ENCODE measurements at places on chromosomes 1 and 21.

- DNase-seq: peak; percentile 66
Observed at GRCh38 chr1:230940848-230941247, 37.8 kb downstream of the TTC13 start.

- no peak for DNase-seq
Observed at GRCh38 chr21:36565540-36565939, 85.6 kb upstream of the CLDN14 start.

GRCh38 chr1:93702828-93703183 is 21.2 kb upstream of the BCAR3 start:
- DNase-seq: no peak

DNA sequence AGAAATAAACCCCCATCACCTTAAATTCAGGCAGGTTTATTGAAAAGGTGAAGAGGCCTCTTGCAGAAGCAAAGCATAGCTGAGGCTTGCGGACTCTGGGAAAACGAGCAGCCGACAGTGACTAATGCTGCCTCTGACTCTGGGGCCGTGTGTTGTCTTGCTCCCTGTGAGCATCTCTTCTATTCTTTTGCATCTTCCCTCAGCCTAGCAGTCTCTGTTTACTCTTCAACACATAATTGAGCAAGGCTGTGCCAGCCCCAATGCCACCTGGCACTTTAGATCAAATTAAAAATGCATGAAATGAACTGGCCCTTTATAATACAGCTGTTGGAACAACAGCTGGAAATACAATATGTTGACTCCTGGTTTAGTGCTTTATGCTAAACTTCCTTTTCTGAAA is 18.4 kb upstream of the REG4 start:
- no peak for DNase-seq

- DNase-seq: peak; percentile 90
Observed at GRCh38 chr1:234970731-234971476, 157.7 kb downstream of the TOMM20 start.

DNA sequence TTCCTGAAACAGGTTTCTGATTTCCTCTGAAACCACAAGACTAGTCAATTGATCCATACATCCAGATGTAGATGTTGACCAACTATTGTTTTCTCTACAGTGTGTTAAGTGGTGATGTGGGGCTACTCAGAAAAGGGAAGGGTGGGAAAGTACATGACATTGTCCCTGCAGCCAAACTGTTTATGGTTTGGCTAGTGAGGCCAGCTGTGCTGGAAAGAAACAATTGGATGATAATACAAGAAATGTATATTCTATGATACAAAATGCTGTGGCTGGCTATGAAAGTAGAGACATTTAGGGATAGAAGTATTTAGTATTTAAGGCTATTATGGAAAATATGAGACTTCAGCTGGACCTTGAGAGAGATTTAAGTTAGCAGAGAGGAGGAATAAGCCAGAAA is 244.5 kb downstream of the ADGRL2 start:
- no peak for DNase-seq

GRCh38 chr1:160429125-160429561 is 28.8 kb downstream of the VANGL2 start:
- DNase-seq: no peak

DNA sequence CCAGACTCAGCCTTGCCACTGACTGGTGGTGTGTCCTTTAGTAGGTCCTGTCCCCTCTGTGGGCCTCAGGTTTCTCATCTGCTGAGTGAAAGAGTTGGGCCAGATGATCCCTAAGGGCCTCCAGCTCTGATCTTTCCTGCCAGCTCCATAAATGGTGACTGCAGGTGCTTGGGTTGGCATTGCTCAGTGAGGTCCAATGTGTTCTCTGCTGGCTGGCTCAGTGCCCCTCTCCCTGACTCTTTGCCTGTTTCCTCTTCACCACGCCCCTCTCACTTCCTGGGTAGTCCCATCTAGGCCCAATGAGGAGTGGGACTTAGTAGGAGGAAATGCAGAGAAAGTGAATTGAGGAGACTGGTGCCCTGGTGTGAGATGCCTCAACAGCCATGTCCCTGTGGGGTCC is 36.6 kb downstream of the UBE2T start:
- DNase-seq: no peak

DNA sequence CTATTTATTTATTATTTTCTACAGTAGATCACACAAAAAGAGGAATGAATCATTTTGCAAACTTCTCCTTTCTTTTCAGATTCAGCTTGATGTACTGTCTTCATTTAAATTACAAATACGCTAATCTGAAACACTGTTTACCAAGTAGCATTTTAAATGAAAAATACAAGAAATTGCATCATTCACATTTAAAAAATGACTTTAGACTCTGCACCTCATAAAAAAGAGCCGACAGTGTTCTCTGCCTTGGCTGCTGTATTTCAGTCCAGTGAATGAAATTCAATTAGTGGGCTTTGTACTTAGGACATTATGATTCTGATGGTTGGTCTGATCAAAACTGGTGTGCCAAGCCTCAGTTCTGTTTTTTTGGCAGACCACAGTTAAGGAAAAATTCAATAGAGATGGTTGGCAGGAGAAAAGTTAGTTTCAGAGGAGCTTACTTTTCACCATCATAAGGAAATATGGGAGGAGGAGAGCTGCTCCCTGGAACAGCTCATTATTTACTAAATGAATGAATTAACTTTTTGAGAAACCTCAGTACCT is 222.4 kb upstream of the ESRRG start:
- DNase-seq: no peak

- DNase-seq: no peak
Observed at GRCh38 chr1:165124772-165125171, 231.7 kb downstream of the LMX1A start.

- DNase-seq: no peak
Observed at GRCh38 chr1:221059506-221059905, 180.3 kb downstream of the HLX start.

DNA sequence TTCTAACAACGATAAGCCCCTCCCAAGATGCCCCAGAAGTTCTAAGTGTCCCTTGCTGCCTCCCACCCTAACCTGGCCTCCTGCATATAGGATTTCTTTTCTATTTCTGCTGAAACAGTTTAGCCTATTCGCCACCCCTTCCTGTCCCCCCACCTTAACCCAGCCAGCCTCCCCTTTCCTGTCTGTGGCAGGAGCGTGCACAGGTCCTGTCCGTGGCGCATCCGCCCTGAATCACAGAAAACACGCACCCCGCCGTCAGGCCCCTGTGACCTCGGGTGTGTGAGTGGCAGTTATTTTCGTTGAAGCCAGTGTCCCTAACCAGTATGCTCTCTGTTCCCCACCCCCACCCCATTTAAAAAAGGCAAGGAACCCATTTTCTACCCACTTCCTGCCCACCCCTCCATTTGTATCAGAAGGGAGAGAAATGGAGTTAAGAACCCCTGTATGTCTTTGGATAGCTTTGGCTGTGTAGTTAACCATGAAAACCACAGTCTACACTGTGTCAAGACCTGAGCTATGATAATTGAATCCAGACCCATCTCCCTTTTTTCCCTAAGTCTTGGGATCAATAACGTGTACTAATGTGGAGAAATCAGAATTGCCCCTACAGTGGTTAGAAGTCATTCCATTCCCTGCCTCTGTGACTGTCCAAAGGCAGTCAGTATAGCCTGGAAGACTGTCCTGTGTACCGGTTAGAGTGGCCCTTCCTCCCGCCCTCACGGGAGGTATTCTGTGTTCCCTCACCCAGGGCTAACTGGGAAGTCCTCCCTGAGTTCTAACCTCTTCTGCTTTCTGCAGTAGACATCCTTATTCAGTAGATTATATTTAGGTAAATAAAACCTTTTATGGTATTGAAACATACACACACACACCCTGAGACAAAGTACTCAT is 1.8 kb downstream of the PLEKHO1 start:
- peak; percentile 42 for DNase-seq

DNA sequence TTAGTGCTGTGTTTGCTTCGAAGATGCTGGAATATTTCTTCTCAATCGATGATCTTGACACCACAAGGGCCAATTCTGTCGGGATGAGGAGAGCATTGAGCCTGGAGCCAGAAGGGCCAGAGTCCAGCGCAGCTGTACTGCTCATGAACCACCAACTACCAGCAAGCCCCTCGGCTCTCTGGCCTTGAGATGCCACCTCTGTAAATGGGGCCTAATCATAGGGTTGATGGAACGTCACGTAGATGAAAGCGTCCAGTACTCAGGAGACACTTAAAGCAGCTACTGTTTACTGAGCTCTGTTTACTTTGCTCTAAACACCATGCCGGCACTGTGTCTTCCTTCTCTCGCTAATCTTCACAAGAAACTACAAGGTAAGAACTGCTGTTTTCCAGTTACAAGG is 26.3 kb downstream of the CCDC185 start:
- no peak for DNase-seq

- no peak for DNase-seq
Observed at GRCh38 chr1:160718210-160718609, 6.6 kb upstream of the CD48 start.

DNA sequence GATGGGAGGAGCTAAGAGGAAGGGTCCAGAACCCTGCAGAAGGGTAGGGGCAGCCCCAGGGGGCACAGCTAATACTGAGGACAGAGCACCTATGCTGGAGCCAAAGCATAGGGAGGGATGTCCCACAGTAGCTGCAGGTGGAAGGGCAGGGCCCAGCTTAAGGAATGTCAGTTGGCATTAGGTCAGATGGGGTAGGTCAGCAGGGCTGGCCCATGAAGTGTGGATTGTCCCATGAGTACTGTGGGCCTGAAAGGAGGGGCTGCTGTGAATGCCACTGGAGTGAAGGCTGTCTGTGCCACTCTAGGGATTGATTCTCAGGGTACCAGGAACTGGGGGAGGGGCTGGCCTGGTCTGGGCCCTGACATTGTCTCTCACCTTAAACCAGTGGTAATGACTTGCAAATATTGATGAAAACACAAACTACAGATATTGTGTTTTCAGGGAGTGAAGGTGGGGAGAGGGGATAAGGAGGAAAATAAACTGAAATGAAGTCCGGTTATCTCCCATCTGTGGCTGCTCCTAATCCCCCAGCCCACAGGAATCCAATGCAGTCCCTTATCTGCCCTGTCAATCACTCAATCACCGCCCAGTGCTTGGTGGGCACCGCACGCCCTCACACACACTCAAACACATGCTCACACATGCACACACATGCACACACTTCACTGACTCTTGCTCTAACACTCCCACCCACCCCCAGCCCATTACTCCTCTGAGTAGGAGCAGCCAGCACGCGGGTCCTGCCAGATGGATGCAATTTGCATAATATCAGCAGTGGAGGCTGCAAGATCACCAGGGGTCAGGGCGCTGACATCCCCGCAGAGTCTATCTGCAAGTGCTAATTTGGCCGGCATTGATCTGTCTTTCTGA is 27.8 kb downstream of the DMAP1 start:
- no peak for DNase-seq

DNA sequence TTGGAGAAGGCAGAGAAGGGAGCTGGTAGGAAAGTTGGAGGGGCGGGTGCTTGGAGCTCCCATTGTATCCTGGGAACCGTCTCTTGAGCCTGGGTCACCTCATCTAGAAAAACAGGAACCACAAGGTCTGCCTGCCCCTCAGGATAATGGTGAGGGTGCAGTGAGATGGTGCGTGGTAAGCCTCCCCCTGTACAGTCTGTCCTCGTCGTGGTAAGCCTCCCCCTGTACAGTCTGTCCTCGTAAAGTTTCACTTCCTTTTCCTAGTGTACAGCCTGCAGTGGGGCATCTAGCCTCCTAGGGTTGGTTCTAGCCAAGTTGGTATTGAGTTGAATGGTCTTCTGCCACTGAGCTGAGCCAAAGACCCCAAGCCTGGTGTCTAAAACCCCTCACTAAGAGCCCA is 66.5 kb upstream of the IGSF21 start:
- DNase-seq: no peak

DNA sequence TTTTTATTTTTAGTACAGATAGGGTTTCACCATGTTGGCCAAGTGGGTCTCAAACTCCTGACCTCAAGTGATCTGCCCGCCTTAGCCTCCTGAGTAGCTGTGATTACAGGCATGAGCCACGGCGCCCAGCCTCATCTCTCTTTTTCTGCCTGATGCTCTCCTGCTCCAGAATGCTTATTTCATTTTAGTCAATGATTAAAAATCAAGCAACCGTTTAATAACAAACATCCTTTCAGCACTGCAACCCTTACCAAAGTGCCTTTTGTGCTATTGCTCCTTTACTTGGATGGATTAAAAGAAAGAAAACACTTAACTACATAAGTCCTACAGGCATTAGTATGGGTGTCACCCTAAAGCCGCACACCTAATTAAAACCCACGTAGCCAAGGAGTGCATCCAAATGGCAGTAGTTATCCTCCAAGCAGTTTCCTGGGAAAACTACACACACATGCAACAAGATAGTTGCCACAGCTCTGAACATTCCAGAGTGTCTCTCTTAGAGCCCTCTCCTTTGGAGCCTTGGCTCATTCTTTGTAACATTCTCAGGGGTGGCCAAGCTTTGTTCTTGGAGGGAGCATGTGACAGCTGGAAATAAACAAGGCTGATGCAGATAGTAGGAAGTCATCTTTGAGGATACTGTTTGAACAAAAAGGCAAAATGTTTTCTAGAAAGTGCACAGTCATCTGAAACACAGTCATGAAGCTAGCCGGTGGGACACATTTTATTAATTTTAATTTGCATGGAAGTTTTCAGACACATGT is 51.2 kb downstream of the KCNJ15 start:
- DNase-seq: no peak

- no peak for DNase-seq
Observed at GRCh38 chr1:205936311-205936710, 6.9 kb downstream of the SLC26A9 start.

- no peak for DNase-seq
Observed at GRCh38 chr1:114086601-114087368, 66.9 kb downstream of the SYT6 start.

GRCh38 chr1:36884801-36885200 is 149.5 kb downstream of the GRIK3 start:
- no peak for DNase-seq

GRCh38 chr21:40316104-40316503 is 448.9 kb downstream of the PCP4 start:
- no peak for DNase-seq

- peak; percentile 60 for DNase-seq
Observed at GRCh38 chr1:209375671-209376365, 207.7 kb upstream of the CAMK1G start.

DNA sequence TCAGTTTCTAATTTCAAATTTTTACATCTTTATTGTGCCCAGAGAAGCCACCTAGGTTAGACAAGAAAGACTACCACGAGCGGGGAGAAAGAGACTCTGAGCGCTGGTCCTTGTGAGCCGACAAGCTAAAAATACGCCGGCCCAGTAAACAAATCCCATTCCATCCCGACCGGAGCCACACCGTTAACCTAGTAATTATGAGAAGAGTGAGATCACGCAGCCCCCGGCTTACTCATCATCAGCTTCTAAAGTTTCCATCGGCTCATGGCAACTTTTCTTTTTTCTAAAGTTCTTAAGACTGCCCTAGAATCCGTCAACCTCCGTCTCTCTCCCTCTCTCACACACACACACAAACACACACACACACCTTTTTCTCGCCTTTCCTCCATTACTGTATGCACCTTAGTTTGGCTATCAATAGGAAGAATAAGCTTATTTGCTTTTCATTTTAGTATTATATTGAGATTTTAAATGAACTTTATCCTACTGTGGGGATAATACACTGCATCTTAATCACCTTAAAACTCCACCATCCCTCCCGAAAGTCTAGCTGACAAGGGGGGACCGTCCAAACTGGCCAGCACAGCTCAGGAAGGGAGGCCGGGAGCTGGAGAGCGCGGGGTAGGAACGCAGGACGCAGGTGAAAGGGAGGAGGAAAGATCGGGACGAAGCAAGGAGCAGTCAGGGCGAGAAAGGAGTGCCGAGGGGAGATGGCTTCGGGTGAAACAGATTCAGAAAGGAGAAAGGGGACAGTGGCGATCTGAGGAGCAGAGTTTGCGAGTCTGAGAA is 728 bp downstream of the OTUD7B start:
- DNase-seq: peak; percentile 91

- peak; percentile 72 for DNase-seq
Observed at GRCh38 chr1:223702735-223703667, 9.3 kb upstream of the CAPN2 start.

- DNase-seq: peak; percentile 68
Observed at GRCh38 chr1:65082346-65083040, 65.5 kb upstream of the AK4 start.
